IMR-90 (cell line): ENCODE measurements at places on chromosomes 7 and 10.

GRCh38 chr10:120883071-120883470, 31.9 kb downstream of the WDR11 start:
- no peak for DNase-seq

DNA sequence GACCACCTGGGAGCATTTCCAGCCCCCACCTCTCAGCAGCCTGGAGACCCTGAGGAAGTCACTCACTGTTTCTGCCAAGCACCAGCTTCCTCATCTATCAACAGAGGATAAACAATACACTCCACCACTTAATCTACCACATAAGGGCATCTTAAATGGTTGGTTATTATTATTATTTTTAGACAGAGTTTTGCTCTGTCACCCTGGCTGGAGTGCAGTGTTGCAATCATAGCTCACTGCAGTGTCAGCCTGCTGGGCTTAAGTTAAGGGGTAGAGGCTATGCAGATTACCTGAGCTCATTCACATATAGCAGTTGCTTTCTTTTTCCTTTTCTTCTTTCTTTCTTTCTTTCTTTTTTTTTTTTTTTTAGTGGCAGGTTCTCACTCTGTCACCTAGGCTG, 59.5 kb upstream of the ELN start:
- DNase-seq: no peak

- peak; percentile 49 for DNase-seq
These were observed 35.3 kb upstream of the HIBADH start for GRCh38 chr7:27697861-27698430.

GRCh38 chr7:73758581-73759138, 11.4 kb downstream of the CLDN3 start:
- DNase-seq: no peak

DNA sequence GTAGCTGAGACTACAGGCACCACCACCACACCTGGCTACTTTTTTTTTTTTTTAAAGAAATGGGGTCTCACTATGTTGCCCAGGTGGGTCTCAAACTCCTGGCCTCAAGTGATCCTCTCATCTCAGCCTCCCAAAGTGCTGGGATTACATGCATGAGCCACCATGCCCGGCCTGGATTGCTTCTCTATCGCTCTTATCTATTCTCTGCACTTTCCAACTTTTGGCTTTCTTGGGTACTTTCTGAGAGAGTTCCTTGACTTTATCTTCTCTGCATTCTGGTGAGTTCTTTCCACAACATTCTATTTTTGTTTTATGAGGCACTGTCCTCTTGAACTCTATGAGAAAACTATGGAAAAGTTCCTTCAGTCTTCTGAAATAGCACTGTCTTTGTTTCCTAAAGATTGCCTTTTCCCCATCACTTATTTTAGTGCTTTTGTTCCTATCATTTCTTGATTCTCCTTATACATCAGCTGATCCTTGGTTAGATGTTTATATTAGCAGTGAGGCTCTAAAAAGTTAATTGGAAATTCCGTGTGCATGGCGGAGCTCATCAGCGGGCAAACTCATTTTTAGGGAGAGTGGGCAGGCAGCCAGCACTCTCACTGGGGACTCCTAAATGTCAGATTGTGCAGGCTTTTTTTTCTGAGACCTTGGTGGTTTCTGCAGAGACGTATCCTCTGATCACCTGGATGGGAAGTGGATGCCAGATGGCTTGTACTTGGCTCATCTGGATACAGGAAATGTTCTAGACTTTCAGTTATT, 43.9 kb downstream of the HIP1 start:
- no peak for DNase-seq

GRCh38 chr7:72182036-72182435, 230.1 kb downstream of the CALN1 start:
- DNase-seq: no peak

- DNase-seq: peak; percentile 54
These were observed 107.1 kb upstream of the FAM20C start for GRCh38 chr7:85074-85882.

GRCh38 chr10:93309062-93309461, 173.1 kb downstream of the MYOF start:
- DNase-seq: peak; percentile 22

DNA sequence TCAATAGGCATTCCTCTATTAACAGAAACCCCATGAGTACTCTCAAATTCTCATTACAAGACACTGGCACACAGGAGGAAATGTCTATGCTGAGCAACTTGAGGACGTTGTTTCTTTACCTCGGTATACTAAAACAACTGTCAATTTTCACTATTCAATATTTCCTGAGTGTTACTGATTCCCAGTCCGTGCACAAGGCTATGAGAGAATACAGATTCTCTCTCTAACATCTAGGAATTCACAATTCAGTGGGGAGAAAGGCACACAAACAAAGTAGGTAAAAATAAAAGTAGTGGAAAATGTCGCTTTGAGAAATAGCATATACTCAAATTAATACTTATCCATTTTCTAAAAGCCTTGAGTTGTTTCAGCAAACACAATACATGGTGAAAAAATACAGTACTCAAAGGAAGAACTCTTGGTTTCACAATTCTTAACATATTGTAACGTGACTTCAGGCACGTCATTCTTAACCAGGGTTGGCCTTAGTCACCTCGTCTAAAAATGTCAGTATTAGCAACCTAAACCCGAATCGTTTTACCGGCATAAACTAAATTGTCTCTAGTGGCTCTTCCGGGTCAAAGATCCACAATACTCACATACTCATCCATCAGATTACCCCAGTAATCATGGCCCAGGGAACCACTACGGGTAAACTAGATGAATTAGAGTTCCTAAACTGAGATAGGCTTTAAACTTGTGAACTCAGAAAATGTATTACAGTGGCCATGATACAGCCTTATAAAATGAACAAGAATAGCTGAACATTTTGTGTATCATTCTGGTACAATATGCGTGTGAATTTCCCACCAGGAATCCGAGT, 1.5 kb downstream of the IPMK start:
- peak; percentile 78 for DNase-seq

- no peak for DNase-seq
These were observed 115.3 kb upstream of the MYO3A start for GRCh38 chr10:25818751-25819150.

DNA sequence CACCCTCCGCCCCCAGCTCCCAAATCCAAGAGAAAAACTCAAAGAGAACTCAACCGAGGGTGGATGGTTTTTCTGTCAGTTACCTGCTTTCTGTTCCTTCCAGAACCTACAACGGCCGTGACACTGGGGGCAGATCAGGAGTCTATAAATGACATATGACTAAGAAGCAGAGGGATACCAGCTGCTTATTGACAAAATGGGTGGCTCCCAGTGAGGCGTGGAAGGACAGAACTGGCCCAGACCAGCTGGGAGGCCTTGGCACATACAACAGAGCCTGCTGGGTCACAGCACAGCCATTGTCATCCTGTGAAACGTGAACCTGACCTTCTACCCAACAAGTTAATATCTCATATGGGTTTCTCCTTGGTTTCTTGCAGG, 84.3 kb upstream of the ADRB1 start:
- DNase-seq: no peak
